Substantia nigra (tissue), 51 donors: ENCODE measurements at places on chromosomes 7 and 10.
A peak's percentile ranks its signal among the peaks of the same experiment; 100 is the strongest.

- no peak for DNase-seq
Measured at GRCh38 chr7:101903515-101903868, 86.1 kb downstream of the CUX1 start.

- DNase-seq, result no peak
Measured at GRCh38 chr10:16653224-16653623, 131.5 kb upstream of the C1QL3 start.

DNA sequence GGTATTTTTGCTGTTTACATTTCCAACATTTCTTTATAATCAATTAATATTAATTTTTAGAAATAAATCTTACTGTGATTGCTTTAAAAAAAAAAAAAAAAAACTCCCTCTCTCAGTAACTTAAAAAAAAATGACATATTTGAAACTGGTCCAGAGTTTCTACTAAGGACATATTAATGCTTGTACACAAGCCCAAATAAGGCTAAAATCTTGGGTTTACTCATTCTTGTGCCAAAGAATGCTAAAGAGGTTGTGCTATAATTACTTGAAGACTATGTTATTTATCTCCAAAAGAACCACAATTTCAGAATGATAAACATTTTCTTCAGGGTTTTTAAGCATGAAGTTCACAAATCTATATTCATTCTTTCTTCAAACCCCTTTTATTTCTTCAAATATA is 39.4 kb upstream of the PHF14 start:
- DNase-seq, result no peak

- no peak for DNase-seq
Measured at GRCh38 chr10:110664483-110665420, 20.6 kb downstream of the RBM20 start.

GRCh38 chr10:24446739-24447138 is 237.8 kb downstream of the KIAA1217 start:
- no peak for DNase-seq

- DNase-seq, result peak; percentile 39
Measured at GRCh38 chr10:113385021-113385999, 167.5 kb upstream of the HABP2 start.

DNA sequence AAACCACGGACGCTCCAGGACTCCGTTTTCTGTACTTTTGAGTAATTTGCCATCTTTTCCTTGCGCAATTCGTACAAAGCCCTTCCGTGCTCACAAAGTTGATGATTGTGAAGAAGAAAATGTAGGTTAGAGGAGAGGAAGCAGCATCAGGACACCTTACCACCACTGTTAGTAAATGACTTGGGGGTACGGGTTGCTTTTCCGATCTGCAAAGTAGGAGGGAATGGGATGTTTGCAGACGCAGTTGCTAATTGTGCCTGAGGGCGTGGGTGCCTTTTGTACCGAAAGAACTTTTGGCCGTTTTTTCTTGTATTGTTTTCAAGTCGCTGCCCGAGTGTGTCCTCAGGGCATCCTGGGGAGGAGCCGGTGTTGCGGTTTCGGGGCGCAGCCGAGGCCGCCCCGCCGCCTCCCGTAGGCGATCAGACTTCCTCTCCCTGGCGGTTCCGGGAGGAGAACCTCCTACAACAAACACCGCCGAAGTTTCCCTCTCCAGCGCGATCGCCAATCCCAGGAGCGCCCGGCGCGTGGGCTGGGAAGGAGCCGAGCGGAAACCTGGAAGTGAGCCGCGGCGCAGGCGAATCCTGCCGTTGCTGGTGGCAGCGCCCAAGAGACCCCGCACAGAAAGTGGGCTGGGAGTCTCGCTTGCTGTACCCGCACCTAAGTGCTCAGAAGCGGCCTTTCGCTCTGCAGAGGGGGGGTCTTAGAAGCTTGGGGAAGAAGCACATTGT is 1.0 kb downstream of the PRR15 start:
- no peak for DNase-seq

DNA sequence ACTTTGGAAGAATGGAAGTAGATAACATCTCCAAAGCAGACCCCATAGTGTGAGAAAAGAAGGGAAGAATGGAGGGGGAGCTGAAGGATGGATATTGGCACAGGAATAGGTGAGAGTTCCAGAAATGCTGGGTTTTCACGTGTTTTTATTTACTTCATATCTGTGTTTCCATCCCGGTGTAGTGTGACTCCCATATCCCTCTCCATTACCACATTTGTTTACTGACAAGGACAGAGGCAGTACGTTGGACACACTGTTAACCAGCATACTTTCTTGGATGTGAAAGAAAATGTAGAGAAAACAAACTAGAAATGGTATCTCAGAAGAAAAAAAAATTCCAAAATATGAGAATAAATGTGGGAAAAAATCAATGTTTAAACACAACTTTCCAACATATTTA is 124.4 kb upstream of the PFKP start:
- no peak for DNase-seq

DNA sequence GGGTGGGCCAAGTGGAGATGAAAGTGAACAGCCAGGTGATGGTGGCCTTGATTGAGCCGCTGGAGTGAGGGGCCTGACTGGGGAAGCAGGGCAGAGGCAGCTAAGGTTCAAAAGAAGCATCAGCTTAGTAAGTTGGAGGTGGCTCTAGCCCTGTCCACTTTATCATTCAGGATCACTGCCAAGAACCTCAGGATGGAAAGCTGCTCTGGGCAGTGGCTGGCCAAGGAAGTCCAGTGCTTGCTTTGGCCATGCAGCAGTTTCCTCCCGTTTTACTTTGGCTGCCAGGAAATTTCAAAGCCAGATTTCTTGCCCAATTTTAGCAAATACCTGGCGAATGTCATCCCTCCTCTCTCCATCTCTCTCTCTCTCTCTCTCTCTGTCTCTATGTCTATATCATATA is 384.9 kb downstream of the PLXNA4 start:
- no peak for DNase-seq

GRCh38 chr10:86067436-86068050 is 299.1 kb downstream of the GRID1 start:
- DNase-seq, result no peak

DNA sequence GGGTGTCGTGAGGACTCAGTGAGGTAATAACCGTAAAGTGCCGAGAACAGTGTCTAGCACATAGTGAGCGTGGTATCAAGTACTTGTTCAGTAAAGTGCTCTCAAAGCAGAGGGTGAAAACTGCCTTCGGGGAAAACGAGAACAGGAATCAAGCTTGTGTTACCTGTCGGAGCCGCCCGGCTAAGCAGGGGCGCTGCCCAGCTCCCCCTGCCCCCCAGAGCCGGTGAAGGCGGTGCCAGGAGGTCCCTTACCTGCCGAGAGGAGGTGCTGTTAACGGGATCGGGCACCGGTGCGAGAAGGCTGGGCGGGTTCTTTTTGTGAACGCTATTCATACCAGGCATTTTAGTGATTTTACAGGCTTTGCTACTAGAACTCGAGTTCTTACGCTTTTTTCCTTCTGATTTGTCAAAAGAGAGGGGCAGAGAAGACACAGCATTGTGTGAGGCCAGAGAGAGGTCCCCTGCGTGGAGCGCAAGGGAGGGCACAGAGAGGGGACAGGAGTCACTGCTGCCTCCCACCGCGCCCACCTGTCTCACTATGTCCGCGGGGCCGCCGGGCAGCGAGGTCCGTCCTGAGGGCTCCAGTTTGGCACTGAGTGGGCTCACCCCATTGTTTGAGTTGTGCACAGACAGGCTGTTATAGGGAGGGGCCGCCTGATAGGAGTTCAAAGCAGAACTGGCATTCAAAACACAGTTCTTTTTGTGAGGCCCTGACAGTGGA is 32.5 kb upstream of the EFCAB10 start:
- no peak for DNase-seq

DNA sequence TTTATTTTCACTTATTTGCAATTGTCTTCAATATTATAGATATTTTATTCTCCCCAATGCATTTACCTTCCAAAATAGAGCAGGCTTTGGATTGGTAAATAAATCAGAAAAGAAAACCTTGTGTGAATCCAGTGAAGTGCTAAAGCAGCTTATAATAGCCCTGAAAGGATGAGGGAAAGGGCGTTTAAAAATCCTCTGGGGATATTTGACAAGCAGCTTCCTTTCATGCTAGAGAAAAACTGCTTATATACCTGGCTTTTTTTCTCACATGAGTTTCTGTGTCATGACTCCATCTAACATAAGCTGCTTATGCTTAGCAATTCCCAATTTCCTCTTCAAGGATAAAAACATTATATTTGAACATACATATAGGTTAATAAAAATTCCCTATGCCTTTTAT is 221.6 kb upstream of the SEMA3E start:
- DNase-seq, result no peak

DNA sequence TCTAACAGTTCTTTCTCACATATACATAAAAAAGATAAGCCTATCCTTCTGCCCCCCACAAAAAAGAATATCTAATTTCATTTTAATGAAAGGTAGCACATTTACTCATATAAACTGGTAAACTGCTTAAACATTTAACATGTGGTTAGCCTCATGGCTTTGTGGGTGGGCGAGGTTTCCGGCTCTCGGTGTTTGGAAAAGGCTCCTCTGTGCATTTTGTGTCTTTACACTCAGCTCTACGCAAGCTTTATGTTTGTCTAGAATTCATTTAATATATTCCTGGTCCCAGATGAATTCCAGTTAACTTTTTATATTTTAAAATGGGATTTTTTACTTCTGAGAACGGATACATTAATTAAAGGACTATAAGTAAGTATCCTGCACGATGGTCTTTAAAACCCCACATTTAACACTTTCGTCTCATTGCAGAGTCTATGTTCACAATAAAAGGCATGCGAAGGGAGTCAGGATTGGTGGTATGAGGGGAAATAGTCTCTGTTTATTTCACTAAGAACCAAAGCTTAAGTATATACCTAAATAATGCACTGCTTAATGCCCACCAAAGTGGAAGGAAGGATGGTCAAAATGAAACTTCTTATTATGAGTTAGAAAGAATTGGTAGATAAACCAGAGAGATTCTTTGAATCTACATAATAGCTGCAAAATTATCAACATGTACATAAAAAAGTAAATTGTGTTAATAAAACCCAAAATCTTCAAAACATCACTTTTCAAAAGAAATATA is 197.2 kb downstream of the CRPPA start:
- DNase-seq, result no peak

DNA sequence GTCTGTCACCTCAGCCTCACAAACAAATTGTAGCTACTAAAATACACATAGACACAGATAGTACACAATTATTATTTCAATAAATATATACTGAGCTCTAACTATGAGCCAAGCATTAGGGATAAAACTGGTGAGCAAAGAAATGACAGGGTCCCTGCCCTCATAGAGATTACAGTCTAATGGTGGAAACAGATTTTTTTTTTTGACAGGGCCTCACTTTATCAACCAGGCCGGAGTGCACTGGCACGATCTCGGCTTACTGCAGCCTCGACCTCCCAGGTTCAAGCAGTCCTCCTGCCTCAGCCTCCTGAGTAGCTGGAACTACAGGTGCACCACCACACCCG is 695 bp upstream of the RBM28 start:
- no peak for DNase-seq

- no peak for DNase-seq
Measured at GRCh38 chr7:16060502-16060901, 360.8 kb downstream of the CRPPA start.

DNA sequence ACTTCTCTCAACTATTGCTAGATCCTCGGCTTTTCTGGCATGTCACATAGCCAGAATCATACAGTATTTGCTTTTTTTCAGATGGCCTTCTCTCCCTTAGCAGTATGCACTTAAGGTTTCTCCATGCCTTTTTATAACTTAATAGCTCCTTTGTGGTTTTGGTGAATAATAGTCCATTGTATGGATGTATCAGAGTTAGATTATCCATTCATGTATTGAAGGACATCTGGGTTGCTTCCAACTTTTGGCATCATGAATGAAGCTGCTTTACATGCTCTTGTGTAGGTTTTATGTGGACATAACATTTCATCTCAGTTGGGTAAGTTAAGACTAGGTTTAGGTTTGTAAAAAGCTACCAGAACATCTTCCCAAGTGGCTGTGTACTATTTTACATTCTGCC is 4.6 kb downstream of the ATP5F1C start:
- no peak for DNase-seq

GRCh38 chr10:48406204-48406603 is 99.7 kb downstream of the MAPK8 start:
- no peak for DNase-seq

- DNase-seq, result no peak
Measured at GRCh38 chr7:1696671-1697498, 26.8 kb downstream of the ELFN1 start.

GRCh38 chr10:9091530-9092093 is 1037.1 kb downstream of the GATA3 start:
- no peak for DNase-seq

- no peak for DNase-seq
Measured at GRCh38 chr10:43036481-43037428, 40.1 kb upstream of the RET start.

DNA sequence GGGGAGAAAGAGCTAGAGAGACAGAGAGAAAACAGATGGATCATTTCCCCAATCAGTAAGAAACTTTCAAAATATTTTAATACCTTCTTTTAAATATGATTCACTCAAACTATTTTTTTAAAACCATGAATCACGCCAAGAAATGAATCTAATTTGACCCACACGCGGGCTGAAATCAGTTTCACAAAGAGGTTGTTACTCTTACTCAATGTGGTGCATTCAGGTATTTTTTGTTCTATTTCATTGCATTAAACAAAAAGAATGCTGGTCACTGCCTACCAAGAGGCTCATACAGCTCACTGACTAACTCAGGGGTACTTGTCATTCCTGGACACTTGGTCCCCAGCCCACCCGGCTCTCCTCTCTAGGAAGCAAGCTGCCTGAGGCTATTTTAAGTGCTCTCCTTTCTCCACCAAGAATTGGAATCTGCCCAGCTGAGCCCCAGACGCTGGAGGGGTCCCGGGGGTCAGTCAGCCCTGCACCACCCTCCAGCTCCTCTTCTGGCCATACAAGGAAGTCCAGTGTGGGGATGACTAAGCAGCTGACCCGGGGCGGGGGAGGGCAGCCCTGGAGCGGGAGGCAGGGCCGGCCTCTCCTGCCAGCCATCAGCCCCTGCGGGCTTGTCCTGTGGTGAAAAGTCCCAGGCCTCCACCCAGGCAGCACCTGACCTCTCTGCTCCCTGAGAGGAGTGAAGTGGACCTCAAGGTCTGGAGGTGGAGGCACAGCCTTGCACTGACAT is 21.7 kb upstream of the PFKP start:
- DNase-seq, result peak; percentile 28

- no peak for DNase-seq
Measured at GRCh38 chr10:110893559-110894179, 21.9 kb downstream of the PDCD4 start.

DNA sequence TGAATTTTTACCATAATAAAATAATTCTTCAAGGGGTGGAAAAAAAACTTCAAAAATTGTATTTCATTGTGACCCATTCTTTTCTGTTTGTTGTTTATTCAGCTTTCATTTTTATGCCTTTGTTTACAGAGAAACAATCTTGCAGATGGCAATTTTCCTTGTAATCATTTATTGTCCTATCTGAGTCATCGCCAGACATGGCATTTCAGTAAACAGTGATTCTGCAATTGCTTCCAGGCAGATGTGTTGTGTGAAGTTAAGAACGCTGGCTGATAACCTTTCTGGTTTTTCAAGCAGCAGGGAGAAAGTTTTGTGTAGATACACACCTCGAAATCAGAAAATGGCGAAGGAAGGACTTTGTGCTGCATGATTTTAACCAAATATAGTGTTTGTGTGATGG is 80.7 kb upstream of the RPA3 start:
- DNase-seq, result no peak
